ENCODE measurements at places on chromosomes 1 and 21. TPM values are rescaled to one million over a fixed set of nuclear protein-coding genes. Genes with fewer than 3 reads are reported as not detected.

DNA sequence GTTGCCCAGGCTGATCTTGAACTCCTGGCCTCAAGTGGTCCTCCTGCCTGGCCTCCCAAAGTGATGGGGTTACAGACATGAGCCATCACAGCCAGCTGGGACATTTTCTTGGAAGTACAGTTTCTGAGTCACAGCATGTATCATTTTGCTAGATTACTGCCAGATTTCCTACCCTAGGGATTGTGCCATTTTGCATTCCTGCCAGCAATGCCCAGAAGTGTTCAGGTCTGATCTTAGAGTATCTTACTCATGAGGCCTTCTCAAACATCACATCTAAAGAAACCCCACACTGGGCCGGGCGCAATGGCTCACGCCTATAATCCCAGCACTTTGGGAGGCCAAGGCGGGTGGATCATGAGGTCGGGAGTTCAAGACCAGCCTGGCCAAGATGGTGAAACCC is 10.2 kb downstream of the BMP8A start:
- DNase-seq, result no peak

GRCh38 chr1:165857046-165857801 is 29.8 kb downstream of the UCK2 start:
- no peak for DNase-seq

DNA sequence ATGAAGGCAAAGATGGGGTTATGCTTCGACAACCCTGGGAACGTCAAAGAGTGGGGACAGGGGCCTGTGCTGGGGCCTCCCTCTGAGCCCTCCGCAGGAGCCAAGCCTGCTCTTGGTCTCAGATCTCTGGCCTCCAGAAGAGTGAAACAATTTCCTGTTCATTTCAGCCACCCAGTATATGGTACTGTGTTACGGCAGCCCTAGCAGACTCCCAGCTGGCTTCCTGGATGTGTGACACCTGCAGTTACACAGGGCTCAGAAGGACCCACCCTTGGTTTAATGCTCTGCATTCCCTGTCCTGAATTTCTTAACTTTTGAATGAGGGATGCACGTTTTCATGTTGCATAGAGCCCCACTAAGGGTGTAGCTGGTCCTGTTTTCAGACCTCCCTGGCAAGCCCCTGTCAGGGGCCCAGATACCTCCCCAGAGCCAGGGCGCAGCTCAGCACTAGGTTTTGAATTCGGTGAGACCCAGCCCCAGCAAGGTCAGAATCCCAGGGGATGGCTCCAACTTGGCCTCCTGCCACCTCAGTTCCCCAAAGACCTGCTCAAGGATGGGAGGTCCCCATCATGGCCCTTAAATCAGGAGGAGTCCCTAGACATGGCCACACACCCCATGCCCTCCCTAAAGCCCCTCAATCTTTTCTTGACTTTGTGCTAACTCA is 79.0 kb upstream of the IFFO2 start:
- no peak for DNase-seq

The ERI3 gene
- polyA plus RNA-seq, result 75.4 TPM

- DNase-seq, result no peak
These were observed 22.3 kb upstream of the C1orf105 start for GRCh38 chr1:172398193-172398592.

The RNU1-3 gene
- not detected for polyA plus RNA-seq
